ENCODE measurements at places on chromosomes 7 and 10. TPM values are rescaled to one million over a fixed set of nuclear protein-coding genes. Genes with fewer than 3 reads are reported as not detected.

DNA sequence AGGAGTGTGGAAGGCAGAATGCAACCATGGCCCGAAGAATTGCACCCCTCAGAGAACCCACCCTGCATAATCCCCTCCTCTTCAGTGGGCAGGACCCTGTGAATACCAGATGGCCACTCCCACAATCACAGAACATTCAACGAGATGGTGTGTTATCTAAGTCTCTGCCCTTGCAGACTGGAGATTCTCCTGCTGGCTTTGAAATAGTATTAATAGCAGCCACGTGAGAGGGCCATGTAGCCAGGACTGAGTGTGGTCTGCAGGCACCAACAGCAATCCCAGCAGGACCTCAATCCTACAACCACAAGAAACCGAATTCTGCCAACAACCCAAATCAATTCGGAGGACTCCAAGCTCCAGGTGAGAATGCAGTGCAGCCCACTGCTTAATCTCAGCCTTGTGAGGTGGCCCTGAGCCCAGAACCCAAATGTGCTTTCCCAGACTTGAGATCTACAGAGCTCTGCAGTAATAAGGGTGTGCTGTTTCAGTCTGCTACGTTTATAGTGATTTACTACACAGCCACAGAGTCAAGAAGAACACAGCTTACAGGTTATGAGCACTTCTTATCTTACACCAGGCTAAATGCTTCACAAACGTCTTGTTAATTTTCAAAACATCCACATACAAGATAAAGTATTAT is 72.1 kb downstream of the VOPP1 start:
- no peak for DNase-seq

GRCh38 chr10:77614778-77615625 is 22.6 kb downstream of the KCNMA1 start:
- no peak for DNase-seq

The ABCB4 gene
- polyA plus RNA-seq: 0.75 TPM

The UCMA gene
- not detected for polyA plus RNA-seq

GRCh38 chr7:111743244-111743847 is 181.1 kb upstream of the IMMP2L start:
- DNase-seq: peak; percentile 59

The MACROH2A2 gene
- 111 TPM for polyA plus RNA-seq

GRCh38 chr10:121216721-121217181 is 365.6 kb downstream of the WDR11 start:
- peak; percentile 51 for DNase-seq

GRCh38 chr10:127836176-127836575 is 56.6 kb downstream of the CLRN3 start:
- DNase-seq: peak; percentile 53

The CREB5 gene
- polyA plus RNA-seq: 11.6 TPM

The TSC22D4 gene
- polyA plus RNA-seq: 383 TPM

The SNCG gene
- polyA plus RNA-seq: 154 TPM

- DNase-seq: no peak
Measured at GRCh38 chr7:134777470-134777869, 2.0 kb upstream of the CALD1 start.

The TWNK gene
- 9.2 TPM for polyA plus RNA-seq

GRCh38 chr10:118566911-118567310 is 28.5 kb downstream of the PRLHR start:
- DNase-seq: no peak

GRCh38 chr7:47907981-47908616 is 40.2 kb downstream of the PKD1L1 start:
- DNase-seq: no peak

The GARIN1A gene
- polyA plus RNA-seq: not detected

DNA sequence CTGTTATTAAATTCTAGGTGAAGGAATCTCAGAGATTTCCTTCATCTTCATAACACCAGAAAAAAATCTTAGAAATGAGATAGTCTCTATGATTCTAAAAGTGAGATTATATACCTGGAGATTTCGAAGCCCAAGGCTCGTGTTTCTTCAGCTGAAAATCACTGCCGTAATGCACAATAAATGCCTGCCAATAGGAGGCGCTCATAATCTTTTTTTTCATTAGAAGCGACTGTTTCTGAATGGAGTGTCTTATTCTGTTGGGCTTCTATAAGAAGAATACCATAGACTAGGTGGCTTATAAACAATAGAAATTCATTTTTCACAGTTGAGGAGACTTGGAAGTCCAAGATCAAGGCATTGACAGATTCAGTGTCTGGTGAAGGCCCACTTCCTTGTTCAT is 294.7 kb downstream of the PRKG1 start:
- DNase-seq: no peak

DNA sequence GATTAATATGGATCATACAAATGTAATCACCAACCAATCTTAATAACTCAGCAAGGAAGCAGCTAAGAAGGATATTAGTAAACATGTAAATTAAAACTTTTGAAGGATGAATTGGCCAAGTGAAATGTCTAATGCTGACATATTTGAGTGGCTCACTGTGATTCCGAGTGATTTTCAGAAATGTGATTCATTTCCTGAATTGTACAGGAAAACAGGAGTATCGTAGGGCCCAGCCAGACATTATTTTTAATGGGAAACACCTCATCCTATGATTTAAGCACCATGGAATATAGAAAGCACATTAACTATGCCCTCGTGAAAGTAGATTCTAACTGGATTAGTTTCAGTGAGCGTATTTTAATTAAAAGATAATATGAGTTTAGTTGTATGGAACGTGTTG is 82.3 kb downstream of the LHFPL3 start:
- no peak for DNase-seq

DNA sequence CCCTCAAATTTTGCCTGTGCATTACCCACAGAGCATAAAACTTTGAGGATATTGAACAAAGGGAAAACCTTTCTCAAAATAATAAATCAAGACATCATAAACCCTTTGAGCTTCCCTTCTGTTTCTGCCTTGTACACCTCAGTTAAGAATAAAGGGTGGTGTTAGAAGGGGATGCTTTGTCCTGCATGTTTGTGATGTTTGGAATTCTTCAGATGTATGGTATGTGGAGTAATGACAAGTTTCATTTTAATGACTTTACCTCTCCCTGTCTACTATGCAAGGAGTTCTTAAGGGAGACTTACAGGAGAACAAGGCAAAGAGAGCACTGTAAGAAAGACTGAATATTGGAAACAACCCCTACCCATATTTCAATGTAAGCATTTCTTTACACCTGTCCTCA is 99.2 kb downstream of the HECW1 start:
- no peak for DNase-seq

The UCN3 gene
- 19.8 TPM for polyA plus RNA-seq

GRCh38 chr10:71799608-71800453 is 26.5 kb upstream of the VSIR start:
- no peak for DNase-seq

- no peak for DNase-seq
Measured at GRCh38 chr7:110386006-110386405, 704.9 kb upstream of the LRRN3 start.

GRCh38 chr7:107854454-107854853 is 36.5 kb upstream of the DLD start:
- no peak for DNase-seq

The PRR15 gene
- polyA plus RNA-seq: 0.19 TPM

The GFRA1 gene
- polyA plus RNA-seq: 1.6 TPM

DNA sequence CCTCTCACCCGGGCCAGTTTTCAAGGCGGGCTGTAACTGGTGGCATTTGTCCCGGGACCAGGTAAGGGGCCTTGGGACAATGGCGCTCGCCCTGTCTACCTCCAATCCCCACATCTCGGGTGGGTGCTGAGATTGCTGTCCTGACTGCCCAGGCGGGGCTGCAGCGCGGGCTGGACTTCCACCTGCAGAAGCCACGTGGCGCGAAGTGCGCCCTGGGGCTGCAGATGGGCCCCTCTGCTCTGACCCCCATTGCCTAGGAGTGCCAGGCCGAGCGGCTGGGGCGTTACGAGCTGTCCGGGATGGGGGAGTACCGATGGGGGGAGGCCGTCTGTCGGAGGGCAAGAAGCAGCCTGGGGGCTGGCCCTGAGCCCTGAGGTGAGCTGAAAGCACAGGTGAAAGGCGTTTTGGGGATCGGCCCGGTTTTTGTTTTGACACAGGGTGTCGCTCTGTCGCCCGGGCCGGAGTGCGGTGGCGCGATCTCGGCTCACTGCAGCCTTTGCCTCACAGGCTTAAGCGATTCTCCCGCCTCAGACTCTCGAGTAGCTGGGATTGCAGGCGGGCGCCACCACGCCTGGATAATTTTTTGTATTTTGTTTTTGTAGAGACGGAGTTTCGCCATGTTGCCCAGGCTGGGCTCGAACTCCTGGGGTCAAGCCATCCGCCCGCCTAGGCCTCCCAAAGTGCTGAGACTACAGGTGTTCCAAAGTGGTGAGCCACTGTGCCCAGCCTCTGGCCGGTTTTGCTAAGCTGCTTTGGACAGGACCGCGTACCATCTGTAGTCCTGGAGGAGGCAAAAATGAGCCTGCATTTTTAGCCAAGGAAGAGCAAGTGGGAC is at the start of gene SFXN2:
TSS of gene SFXN2 (plus strand) at position 16 of the 835 bp plus-strand sequence. CDS start 12,001 bp downstream, outside the sequence.
- peak; percentile 42 for DNase-seq

GRCh38 chr7:33554046-33554445 is 351.3 kb upstream of the BMPER start:
- DNase-seq: no peak

DNA sequence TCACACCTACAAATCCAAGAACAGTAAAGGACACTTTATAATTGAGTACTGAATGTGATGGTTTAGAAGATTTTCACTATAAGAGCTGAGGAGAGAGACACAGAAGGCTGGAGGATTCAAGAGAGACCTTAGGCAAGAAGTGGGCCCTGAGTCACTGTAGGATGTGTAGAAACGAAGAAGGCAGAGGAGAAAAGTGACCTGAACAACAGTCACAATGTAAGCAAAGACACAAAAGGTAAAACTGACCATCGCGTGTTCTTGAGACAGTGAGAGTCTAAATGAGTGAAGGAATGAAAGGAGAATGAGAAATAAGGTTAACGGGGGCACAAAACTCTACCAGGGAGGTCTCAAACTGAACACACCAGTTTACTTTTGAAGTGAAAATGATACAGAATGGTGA is 298.2 kb upstream of the LRGUK start:
- DNase-seq: no peak

GRCh38 chr7:99036546-99037111 is 107.3 kb downstream of the SMURF1 start:
- DNase-seq: peak; percentile 71

DNA sequence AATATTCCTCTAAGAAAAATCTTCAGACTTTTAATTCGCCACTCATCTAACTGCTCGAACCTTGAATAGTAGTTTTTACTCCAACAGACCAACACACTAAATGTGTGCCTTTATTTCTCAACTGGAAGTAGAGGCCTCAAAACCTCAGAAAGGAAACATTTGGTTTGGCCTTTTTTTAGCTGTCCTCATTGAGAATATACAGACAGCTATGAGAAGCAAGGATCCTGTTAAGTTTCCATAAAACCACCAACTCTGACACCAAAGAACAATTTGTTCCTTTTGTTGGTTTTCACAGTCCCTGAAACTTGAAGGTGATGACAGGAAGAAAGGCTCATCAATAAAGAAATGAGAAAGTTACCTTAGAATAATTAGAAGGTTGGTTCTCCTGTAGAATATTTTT is 199.2 kb upstream of the MEOX2 start:
- no peak for DNase-seq

GRCh38 chr10:97454330-97455036 is 8.5 kb downstream of the ZDHHC16 start:
- DNase-seq: peak; percentile 18

The PODXL gene
- 39.8 TPM for polyA plus RNA-seq

- DNase-seq: no peak
Measured at GRCh38 chr10:33901166-33901565, 566.7 kb upstream of the NRP1 start.

DNA sequence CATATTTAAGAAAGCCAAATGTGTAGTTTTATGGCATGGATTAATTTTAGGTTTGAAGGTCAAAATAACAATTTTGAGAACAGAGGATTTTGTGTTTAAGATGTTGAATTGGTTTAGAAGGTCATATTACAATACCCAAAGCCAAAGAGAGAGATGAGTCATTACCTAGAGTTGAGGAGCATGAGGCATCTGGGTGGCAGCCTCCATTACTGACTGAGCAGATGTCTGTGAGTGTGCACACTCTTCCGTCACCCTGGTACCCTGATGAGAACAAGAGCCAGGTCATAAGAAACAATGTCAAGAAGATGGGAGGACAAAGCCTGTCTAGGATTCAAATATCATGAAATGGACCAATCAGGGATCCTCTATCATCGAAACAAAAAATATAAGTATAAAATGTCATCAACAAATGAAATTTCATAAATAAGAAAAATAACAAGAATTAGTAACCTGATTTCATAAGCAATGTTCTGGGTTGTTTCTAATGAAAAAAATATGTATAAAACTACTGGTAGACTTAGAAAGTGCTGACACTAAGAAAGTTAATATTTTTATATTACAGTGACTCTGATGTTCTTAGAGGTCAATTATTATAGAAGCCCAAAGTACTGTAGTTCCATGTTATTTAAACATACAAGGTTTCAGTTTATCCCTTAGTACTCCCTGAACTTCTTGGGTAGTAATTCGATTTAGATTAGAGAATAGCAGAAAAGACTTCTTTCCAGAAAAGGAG is 20.0 kb downstream of the CUBN start:
- DNase-seq: no peak

DNA sequence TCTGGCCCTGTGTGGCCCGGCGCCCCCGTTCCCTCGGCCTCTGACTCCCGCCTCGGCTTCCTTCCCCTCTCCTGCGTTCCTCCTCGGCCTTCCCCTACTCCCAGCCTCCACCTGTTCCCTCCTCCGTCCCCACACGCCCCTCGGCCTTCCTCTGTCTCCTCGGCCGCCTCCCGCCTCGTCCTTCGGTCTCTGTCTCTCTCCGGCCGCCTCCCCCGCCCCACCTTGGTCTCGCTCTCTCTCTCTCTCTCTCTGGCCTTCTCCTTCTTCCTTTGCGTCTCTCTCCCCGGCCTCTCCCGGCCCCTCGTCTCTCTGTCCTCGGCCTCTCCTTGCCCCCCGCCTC is 588 bp downstream of the GET4 start:
- DNase-seq: no peak

DNA sequence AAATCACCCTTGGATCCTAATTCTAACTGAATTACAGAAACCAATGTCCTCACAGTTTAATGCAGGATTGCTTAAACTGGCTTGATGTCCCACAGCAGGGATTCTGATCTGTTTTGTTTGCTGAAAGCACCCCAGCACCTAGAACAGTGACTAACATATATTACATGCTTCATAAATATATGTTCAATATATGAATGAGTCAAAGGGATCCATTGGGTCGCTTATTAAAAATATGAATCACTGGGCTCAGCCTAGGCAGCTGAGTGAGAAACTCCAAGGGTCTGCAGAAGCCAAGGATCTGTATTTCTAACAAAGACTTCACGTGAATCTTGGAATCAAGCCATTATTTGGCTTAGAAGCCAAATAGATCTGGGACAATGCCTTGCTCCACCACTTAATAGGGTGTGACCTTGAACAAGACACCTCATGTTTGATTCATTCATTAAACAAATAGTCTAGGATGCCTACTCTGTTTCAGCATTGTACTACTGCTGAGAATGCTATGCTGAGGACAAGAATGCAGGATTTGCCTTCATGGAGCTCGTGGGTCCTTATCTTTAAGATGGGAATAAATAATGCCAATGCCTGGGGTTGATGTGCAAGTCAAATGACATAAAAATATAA is 103.4 kb upstream of the DLX6 start:
- no peak for DNase-seq

- no peak for DNase-seq
Measured at GRCh38 chr7:51680594-51681399, 364.2 kb upstream of the COBL start.
